ENCODE measurements at places on chromosomes 3 and 15. TPM values are rescaled to one million over a fixed set of nuclear protein-coding genes. Genes with fewer than 3 reads are reported as not detected.

The WDR72 gene
- 1.9 TPM for total RNA-seq

The CIP2A gene
- total RNA-seq: 47.8 TPM

The SH2D7 gene
- total RNA-seq: not detected

The SI gene
- total RNA-seq: not detected

The IMPDH2 gene
- total RNA-seq: 314 TPM

Measured in GM23338 (cell line).